Stimulated activated CD4-positive, alpha-beta T cell treated with anti-CD3 and anti-CD28 coated beads, Interleukin-4, amount 100 ng/mL, for 4 hours (primary cell): ENCODE measurements at places on chromosomes 7 and 10.

DNA sequence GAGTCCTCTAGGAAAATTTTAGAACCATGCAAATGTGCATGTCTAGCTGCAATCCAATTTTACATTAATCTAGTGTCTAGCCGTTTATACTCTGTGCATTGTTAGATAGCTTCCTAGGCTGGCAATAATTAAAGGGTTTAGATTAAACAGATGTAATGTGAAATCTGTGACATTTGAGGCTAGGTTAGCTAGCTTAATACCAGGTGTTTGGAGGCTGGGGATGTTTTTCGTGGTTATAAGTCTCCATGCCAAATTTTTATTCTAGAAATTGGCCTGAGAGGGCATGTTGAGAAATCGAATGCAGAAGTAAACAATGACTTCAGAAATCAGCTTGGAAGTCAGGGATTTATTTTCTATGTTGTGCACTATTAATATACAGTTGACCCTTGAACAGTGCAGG, 94.2 kb downstream of the ST7 start:
- no peak for DNase-seq

DNA sequence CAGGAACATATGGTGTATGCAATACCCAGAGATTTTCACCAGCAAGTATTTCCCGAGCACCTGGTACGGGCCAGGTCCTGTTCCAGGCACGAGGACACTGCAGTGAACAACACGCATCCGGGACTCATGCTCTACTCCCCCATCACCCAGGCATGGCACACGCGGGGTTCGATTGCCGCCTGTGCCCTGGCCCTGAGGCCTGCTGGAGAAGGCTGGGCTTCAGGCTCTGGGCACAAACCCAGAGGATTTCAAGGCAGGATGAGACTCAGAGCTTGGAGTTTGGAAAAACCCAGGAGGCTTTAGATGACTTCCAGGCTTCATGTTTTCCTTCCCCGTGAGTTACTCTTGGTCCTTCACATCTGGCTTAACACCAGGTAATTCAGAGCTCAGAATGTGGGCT, 143.5 kb downstream of the NEURL1 start:
- no peak for DNase-seq

DNA sequence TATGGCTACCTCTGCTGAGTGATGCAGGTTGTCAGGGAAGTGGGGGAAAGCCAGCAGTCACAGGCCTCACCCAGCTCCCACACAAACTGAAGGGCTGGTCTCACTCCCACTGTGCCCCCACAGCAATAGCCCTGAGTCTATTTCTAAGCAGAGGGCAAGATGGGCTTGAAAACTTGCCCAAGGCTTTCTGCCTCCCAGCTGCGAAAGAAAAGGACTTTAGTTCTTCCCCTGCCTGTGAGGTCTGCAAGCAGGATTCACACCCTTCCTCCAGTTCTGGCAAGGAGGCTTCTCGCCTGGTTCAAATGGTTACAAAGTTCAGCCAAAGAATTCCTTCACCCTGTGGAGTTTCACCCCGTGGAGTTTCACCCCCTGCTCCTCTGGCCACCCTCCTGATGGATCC, 63.3 kb upstream of the PRLHR start:
- no peak for DNase-seq

DNA sequence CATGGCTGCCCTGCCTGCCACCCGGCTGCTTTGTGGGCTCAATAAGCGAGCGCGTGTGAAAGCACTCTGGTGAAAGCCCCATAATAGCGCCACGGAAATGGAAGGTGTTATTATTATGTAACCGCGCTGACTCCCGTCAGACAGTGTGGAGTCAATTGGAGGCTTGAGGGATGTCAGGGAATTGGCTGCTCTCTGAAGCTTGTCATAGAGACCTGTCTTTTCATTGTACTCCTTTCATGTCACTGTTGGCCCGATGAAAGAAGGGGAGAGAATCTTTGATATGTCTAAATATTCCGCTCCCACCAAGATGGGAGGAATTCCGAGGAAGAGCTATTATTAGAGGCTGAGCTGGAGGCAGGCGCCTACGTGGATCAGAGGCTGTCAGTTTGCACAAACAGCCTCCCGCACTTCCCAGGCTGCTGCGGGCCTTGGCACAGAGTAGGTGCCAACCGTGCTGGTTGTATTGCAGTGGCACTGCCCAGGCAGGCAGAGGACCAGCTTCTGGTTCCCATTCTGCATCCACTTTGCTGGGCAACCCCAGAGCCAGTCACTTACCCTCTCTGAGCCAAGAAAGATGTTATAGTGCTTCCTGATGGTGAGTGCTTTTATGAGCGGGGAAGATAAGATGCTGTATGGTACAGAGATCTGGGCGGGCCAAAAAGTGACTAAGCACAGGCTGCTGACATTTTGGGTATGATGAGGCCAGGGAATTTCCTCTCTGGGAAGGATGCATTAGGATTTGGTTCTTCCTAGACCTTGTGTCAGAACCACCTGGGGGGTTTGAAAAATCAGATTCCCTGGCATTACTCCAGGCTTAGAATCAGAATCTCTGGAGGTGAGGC, 151.4 kb downstream of the RPS24 start:
- DNase-seq: no peak

DNA sequence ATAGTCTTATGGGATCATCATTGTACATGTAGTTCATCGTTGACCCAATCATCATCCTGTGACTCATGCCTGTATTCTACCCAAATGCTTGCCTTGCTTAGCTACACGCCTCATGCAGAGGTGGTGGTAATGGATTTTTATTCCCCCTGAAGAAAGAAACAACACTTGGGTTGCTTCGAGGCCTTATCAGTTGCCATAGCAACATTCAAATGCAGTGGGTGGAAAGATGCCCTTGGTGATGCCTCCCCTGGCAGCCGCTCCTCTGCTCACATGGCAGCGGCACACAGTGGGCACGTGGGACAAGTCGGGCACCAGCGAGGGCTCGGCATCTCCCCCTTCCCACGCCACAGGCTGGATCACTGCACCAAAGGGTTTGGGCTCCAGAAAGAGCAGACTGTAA, 54.0 kb upstream of the NMT2 start:
- no peak for DNase-seq

DNA sequence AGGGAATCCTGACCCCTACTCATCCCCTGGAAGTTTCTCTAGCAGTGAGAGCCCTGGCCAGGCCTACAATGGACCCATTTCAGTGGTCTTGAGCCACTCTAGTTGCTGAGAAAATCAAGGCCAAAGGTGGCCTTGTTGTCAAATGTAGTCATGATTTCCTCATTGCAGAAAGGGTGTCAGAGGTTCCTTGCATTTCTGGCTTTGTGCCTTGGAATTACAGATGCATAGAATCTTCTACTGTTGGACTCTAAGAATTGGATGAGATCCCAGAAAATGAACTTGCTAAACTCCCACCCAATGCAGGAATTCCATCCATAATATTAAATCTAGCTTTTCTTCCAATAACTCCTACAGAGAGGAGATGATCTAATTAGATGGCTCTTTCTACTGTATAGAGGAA, 12.2 kb downstream of the CPA2 start:
- DNase-seq: no peak

- no peak for DNase-seq
Measured at GRCh38 chr10:88115968-88116367, 252.5 kb downstream of the PTEN start.

- no peak for DNase-seq
Measured at GRCh38 chr10:43122826-43123225, 15.4 kb upstream of the CSGALNACT2 start.

DNA sequence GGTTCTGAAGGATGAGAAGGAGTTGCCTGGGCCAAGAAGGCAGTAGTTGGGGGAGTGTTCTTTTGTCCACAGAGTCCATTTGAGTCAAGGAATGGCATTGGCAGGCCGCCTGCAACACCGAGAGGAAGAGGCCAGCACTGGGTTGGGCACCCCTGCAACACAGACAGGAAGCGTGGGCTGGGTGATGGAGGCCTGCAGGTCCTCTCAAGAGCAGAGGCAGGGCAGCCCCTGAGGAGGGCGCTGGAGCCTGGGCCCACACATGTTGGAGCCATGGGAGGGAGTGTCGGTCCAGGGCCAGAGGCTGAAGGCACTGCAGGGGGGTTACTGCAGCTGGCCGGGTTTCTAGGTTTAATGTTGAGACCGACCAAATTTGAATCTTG, 137.3 kb downstream of the PTPN20 start:
- DNase-seq: no peak

DNA sequence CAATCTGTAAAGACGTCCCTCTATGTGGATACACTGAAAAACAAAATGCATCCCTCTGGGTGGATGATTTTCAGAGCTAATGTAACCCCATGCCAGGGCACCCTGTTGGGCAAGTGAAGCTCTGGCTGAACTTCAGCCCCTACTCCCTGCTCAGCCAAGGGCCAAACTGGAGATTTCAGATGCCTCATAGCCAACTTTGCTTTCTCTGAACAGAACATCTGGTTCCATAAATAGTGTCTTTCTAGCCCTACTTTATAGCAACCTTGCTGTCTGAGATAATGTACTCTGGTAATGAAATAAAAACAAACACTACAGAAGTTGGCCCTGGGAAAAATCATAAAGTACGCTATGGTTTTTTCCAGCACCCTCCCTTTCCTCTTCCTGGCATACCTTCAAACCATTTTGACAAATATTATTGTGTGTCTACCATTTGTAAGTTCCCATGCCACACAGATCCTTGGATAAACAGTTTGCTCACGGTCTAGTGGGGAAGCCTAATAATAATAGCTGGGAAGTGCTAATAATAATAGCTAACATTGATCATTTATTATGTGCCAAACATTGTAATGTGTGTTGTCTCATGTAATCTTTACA, 3.4 kb downstream of the ENTPD1 start:
- no peak for DNase-seq

DNA sequence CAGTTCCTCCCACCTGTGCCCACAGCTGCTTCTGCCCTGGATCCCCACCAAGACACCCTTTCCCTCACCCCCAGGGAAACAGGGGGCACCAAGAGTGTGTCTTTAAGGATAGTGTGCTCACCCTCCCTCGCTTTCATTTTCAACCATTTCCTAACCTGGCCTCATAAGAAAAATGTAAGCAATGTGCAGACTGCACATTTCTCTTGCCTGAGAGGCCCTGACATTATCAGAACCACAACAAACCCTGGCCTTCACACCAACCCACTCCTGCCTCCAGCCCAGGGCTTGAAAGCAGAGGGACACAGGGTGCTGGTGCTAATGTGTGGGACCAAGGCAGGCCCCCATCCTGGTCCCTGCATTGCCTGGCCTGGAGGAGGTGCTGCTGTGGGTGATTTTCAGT, 11.0 kb upstream of the IMPDH1 start:
- no peak for DNase-seq

GRCh38 chr10:62336404-62336803, 37.8 kb upstream of the ZNF365 start:
- DNase-seq: no peak

DNA sequence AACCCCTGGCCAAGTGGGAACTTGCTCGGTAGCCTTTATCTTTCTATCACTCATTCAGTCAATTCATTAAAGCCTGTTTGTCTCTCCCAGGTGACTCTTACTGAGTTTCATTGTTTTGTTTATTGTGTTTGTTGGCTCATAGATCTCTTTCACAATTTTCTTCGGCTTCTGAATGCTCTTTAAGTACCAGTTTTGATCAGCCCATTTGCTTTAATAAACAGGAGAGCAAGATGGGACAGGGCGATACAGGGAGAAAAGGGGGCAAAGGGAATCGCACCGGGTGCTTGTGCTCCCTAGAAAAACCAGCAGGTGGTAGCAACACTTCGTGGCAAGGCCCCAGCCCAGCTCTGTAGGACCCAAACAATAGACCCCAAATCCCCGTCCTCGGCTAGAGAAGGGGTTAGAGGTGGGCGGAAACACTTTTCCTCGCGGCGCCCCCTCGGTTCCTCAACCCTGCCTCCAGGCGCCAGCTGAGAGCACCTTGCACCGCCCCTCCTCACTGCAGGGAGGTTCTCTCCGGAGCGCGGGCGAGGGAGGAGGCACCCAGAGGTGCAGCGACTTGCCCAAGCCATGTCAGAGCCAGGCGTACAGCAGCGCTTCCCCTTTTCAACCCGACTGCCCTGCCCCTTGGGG, 1.0 kb upstream of the EPHB6 start:
- DNase-seq: peak; percentile 54
